Uterus (tissue), 4 donors: ENCODE measurements at places on chromosomes 13 and 19. TPM values are rescaled to one million over a fixed set of nuclear protein-coding genes. Genes with fewer than 3 reads are reported as not detected.

Gene COL4A1
- 251 TPM for total RNA-seq

DNA sequence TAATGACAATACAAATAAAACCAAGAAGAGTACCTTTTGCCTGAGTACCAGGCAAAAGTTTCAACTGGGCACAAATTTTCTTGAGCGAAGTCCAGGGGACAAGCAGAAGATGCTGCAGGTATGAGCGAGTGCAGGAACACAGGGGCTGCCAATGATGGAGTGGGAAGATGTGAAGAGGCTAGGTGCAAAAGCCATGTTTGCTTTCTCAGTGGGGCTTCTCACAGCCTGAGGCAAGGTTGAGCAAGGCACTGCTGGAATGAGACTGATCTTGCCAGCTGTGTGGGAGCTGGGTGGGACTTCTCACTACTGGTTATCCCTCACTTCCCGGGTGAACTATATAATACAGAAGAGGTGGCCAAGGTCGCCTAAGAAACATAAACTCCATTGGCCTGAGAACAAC lies 1200.7 kb downstream of the SLITRK1 start:
- no peak for DNase-seq

Gene ATP13A1
- 17.4 TPM for total RNA-seq

DNA sequence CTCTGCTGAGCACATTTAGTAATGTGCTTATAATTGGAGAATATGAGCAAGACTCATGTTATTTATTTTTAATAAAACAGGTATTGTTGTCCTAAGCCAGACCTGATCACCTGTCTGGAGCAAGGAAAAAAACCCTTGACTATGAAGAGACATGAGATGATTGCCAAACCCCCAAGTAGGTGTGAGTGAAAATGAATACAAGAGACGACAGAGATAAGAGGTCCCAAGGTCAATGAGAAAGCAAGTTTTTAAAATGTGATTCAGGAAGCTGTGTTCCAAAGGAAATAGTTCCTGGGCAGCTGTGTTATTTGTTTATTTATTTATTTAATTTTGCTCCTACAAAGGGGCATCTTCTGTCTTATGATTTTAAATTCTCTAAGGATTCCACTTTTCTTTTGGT lies 83.1 kb downstream of the ZNF486 start:
- DNase-seq: no peak

GRCh38 chr13:60701895-60702294 lies 304.9 kb downstream of the TDRD3 start:
- no peak for DNase-seq

GRCh38 chr19:664913-665443 lies 2.0 kb upstream of the RNF126 start:
- peak; percentile 83 for DNase-seq

GRCh38 chr13:45691667-45692066 lies 10.5 kb upstream of the CBY2 start:
- DNase-seq: no peak

DNA sequence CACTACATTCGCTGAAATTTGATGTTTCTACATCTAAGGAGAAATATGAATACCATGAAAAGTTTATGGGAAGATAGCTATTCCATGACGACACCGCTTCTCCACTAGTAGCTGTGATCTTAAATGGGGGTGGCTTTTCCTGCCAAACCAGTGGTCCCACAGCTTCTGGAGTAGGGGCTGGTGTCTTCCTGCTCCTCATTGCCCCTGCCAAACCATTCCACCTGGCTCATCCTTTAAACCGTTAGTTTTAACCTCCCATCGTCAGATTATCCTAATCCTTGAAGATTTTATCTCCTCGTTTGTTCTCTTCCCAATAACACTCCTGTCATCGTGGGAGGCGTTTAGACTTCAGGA lies 568 bp upstream of the ZNF230 start:
- no peak for DNase-seq

- no peak for DNase-seq
These were observed 303.4 kb downstream of the SPRY2 start for GRCh38 chr13:80037505-80037888.

GRCh38 chr13:42276683-42277082 lies 4.7 kb downstream of the AKAP11 start:
- no peak for DNase-seq

Gene GRK1
- not detected for total RNA-seq

GRCh38 chr19:12364391-12365235 lies 870 bp downstream of the ZNF442 start:
- DNase-seq: peak; percentile 18

GRCh38 chr13:66482836-66483235 lies 747.3 kb downstream of the PCDH9 start:
- no peak for DNase-seq

DNA sequence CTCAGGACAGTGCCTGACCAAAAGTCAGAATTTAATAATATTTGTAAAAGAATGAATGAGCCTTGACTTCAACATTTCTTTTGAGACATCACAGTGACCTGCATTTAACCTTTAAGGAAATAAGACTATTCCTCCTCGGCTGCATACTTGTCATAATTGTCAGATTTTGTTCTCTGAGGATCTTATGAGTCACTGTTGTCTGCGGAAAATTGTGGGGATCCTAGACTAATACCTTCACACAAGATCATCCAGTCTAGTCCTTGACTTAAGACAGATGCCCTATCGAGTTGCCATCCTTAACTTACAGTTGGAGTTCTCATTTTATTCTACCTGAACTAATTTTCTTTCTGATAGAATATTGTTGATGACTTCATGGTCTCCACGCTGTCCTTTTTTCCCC lies 198.4 kb downstream of the DLEU7 start:
- DNase-seq: no peak

DNA sequence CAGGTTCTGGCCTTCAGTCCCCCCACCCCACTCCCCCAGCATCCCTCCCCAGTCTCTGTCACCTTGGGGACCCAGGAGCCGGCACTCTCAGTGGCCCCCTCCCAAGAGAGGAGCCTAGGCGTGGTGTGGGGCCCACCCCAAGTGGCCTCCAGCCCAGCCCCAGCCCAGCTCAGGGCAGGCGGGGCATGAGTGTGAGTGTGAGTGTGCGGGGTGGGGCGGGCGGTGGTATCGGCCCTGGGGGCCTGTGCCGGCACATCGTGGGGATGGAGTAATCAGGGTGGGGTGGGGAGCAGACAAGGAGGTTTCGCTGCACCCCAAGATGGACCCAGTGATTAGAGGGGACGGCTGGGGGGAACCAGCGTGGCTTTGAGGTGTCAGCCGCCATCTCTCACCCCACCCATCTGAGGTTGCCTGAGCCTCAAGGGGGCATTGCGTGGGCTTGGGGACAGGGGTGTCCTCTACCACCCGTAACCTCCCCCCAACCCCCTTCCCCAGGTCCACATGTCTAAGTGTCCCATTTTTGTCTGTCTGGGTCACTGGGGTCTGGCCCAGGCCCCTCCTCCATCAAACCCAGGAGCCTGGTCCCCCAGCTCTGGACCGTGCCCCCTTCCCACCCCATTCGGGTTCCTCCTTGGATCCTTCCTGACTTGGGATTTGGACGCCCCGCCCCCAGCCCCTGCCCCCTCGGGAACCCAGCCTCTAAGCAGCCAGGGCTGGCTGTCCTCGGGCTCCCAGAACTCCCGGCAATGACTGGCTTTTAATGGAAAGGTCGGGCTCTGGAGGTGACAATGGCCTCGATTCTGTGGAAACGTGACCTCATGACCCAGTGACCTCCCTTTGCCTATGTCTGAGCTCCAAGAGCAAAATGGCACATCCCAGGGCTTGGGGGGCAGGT lies 6.9 kb upstream of the SULT2B1 start:
- no peak for DNase-seq

DNA sequence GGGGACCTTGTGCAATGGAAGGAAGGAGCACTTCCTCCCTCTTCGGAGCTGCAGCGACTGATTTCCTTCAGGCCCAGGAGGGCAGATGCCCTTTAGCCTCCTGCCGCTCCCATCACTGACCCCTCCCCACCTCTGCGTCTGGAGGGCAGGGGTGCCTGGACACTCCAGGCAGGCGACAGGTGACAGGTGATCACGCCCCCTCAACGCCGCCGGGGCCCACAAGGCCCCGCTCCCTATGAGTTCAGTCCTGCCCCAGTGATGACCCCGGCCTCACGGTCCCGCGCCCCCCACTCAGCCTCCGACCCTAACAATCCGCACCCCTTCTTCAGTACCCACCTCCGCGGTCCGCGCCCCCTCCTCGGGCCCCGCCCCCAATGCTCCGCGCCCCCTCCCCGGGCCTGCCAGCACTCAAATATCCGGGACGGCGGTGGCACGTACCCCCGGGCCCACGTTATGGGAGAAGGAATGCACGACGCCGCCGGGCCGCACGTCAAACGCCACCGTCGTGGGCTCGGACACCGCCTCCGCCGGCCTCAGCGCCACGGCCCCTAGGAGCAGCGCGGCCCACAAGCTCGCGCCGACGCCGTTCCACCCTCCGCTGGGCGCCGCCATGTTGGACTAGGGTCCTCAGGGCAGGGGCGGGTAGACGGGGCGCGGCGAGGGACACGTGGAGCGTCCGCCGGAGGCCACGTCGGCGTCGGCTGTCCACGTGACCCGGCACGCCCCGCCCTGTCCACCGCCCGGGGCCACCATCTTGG lies at the start of gene MYDGF:
Gene MYDGF (minus strand): TSS at position 620 of the 758 bp plus-strand sequence. CDS start 8 bp downstream, at position 612.
- DNase-seq: peak; percentile 90

DNA sequence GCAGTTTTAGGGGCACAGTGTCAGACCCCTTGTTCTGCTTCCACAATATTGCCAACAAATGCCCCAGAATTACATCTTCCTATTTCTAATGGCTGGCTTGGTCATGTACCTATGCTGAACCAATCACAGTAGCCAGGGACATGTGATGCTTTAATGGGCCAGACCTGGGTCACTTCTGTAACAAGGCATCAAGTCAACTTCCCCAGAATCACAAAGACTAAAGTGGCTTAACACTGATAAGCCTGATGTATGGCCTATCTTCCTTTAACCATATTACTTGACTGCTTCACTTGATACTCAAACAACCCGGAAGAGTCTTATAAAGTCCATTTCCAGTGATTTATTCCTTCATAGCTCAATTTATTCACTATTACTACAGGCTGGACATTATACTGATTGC lies 19.6 kb downstream of the LNX2 start:
- DNase-seq: no peak

DNA sequence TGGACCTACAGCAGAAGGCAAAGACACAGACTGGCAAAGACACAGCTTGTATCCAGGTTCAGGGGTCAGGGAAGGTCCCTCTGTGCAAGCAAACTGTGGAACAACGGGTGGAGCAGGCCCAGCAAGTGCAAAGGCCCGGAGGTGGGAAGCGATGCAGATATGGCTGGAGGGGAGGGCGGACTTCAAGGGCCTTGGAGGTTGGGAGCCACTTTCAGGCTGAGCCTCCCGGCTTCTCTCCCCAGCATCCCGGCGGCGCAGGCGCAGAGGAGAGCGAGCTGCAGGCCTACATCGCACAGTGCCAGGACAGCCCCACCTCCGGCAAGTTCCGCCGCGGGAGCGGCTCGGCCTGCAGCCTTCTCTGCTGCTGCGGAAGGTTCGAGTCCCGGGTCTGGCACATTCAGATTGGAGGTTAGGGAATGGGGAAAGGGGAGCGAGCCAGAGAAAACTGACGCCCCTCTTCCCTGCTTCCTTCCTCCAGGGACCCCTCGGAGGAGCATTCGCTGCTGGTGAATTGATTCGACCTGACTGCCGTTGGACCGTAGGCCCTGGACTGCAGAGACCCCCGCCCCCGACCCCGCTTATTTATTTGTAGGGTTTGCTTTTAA lies 2.1 kb upstream of the PNPLA6 start:
- peak; percentile 67 for DNase-seq

GRCh38 chr13:60959427-60959826 lies 456.2 kb downstream of the PCDH20 start:
- DNase-seq: no peak

Gene GIPR
- not detected for total RNA-seq

GRCh38 chr13:91249861-91250260 lies 97.6 kb upstream of the MIR17HG start:
- DNase-seq: no peak

DNA sequence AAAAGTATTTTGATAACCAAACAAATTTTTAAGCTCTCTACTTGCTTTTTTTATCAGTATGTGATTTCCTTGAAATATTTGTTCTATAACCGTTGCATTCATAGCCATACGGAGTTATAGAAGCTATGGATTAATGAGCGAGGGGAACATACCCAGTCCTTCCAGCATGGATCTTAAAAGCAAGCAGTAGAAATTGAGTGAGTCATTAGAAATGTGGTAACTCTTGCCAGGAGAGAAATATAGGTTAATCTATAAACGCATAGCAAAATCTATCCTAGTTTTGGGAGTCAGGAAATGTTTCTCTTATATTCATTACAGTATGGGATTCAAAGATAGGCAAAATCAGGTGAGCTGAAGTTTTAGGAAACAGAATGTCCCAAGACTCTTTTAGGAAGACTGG lies 507.4 kb downstream of the DACH1 start:
- no peak for DNase-seq

DNA sequence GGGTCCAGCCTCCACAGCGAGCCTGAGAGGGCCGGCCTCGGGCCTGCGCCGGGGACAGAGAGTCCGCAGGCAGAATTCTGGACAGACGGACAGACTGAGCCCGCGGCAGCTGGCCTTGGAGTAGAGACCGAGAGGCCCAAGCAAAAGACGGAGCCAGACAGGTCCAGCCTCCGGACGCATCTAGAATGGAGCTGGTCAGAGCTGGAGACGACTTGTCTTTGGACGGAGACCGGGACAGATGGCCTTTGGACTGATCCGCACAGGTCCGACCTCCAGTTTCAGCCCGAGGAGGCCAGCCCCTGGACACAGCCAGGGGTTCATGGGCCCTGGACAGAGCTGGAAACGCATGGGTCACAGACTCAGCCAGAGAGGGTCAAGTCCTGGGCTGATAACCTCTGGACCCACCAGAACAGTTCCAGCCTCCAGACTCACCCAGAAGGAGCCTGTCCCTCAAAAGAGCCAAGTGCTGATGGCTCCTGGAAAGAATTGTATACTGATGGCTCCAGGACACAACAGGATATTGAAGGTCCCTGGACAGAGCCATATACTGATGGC lies 490 bp downstream of the ITPKC start:
- DNase-seq: no peak

DNA sequence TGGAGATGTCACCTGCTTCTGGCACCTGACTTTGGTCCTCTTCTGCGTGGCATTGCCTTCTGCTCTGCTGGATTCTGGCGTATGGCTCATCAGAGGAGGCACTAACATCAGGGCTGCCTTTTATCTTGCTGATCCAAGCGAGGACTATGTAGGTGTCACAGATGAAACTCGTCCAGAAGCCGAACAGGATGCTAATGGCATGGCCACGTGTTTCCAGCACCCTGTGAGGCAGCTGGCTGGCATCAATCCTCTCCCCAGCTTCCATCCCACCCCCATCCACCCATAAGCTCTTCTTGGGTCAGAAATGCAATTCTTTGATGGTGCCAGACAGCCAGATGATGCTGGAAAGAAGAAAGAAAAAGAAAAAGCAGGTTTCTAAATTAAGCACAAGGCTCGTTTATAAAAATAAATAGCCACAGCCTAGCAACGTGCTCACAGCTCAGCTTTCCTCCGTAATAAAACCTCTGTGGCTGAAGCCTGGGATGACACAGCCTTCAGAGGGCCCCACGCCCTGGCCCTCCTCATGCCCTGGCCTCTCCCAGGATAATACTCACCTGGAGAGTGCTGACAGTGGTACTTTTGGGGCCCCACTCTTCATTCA lies 212.9 kb upstream of the SERP2 start:
- DNase-seq: peak; percentile 50

Gene DHDH
- total RNA-seq: 0.95 TPM

GRCh38 chr13:51453959-51454703 lies 1.3 kb upstream of the INTS6 start:
- peak; percentile 33 for DNase-seq

GRCh38 chr13:100409132-100409531 lies 179.5 kb downstream of the GGACT start:
- no peak for DNase-seq

GRCh38 chr19:43596842-43597461 lies 557 bp downstream of the ZNF576 start:
- DNase-seq: no peak
